ENCODE measurements at places on chromosomes 7 and 10.

DNA sequence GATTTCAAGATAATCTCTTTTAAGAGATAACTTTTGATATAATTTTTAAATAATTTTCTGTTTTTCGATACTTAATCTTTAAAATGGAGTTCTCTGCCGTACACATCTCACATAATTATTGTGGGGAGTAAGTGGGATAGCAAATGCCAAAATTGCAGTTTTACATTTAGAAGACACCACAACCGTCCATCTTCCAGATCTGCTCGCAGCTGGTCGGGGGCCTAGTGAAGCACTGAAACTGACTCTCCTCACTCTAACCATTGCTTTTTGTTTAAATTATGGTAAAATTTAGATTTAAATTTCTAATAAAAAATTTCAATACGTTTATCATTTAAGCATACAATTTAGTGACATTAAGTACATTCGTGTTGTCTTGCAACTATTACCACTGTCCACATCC, 94.2 kb downstream of the PRR15 start:
- no peak overlapping the region for H3K27ac ChIP-seq
- no peaks in the 10 kb centered on the region for H3K4me1 ChIP-seq
- no peaks in the 10 kb centered on the region for H3K27me3 ChIP-seq
- no peaks in the 10 kb centered on the region for H3K36me3 ChIP-seq
- no peak overlapping the region for H3K4me3 ChIP-seq

DNA sequence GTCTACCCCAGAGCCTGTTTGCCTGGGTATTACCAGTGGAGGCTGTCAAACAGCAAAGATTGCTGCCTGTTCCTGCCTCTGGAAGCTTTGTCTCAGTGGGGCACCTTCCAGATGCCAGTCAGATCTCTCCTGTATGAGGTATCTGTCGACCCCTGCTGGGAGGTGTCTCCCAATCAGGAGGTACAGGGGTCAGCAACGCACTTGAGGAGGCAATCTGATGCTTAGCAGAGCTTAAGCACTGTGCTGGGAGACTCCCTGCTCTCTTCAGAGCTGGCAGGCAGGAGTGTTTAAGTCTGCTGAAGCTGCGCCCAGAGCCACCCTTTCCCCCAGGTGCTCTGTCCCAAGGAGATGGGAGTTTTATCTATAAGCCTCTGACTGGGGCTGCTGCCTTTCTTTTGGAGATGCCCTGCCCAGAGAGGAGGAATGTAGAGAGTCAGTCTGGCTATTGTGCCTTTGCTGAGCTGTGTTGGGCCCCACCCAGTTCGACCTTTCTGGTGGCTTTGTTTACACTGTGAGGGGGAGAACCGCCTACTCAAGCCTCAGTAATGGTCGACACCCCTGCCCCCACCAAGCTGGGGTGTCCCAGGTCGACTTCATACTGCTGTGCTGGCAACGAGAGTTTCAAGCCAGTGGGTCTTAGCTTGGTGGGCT, 62.2 kb downstream of the PPP1R9A start:
- no peaks in the 10 kb centered on the region for H3K4me1 ChIP-seq
- no peak for DNase-seq
- H3K4me3 ChIP-seq, result no peak overlapping the region
- H3K27ac ChIP-seq, result no peak overlapping the region
- no peaks in the 10 kb centered on the region for H3K36me3 ChIP-seq

- H3K36me3 ChIP-seq, result peaks cover 92% of the 10 kb centered on the region
- H3K4me3 ChIP-seq, result no peak overlapping the region
- H3K27me3 ChIP-seq, result no peaks in the 10 kb centered on the region
- DNase-seq, result no peak
- no peaks in the 10 kb centered on the region for H3K4me1 ChIP-seq
- no peak overlapping the region for H3K27ac ChIP-seq
Observed at GRCh38 chr7:66953044-66953427, 32.0 kb downstream of the TMEM248 start.

DNA sequence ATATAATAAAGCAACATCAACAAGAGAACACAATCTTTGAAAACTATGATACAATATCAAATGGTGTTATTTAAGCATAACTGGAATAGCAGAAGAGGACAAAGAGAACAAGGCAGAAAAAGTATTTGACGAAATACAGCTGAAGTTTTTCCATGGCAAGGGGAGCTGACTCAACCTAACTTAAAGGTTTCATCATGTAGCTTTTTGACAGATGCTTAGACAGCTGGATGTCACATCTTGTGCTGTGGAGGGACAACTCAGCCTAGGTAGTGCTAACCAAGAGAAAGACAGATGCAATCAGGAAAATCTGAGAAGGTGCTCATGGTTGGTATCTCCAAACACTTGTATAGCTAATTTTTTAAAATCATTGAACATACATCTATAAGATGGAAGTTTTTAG, 208.2 kb downstream of the TFEC start:
- no peak overlapping the region for H3K27ac ChIP-seq
- no peak overlapping the region for H3K4me3 ChIP-seq
- DNase-seq, result no peak
- no peaks in the 10 kb centered on the region for H3K36me3 ChIP-seq
- no peaks in the 10 kb centered on the region for H3K4me1 ChIP-seq
- no peaks in the 10 kb centered on the region for H3K27me3 ChIP-seq

DNA sequence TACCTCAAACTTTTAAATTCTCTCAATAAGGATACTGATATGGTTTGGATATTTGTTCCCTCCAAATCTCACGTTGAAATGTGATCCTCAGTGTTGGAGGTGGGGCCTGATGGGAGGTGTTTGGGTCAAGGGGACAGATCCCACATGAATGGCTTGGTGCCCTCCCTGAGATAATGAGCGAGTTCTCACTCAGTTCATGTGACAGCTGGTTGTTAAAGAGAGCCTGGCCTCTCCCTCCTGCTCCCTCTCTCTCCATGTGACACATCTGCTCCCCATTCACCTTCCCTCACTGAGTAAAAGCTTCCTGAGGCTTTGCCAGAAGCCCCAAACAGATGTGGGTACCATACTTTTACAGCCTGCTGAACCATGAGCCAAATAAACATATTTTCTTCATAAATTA, 19.2 kb downstream of the ABCB4 start:
- no peaks in the 10 kb centered on the region for H3K36me3 ChIP-seq
- H3K4me3 ChIP-seq, result no peak overlapping the region
- H3K27me3 ChIP-seq, result no peaks in the 10 kb centered on the region

DNA sequence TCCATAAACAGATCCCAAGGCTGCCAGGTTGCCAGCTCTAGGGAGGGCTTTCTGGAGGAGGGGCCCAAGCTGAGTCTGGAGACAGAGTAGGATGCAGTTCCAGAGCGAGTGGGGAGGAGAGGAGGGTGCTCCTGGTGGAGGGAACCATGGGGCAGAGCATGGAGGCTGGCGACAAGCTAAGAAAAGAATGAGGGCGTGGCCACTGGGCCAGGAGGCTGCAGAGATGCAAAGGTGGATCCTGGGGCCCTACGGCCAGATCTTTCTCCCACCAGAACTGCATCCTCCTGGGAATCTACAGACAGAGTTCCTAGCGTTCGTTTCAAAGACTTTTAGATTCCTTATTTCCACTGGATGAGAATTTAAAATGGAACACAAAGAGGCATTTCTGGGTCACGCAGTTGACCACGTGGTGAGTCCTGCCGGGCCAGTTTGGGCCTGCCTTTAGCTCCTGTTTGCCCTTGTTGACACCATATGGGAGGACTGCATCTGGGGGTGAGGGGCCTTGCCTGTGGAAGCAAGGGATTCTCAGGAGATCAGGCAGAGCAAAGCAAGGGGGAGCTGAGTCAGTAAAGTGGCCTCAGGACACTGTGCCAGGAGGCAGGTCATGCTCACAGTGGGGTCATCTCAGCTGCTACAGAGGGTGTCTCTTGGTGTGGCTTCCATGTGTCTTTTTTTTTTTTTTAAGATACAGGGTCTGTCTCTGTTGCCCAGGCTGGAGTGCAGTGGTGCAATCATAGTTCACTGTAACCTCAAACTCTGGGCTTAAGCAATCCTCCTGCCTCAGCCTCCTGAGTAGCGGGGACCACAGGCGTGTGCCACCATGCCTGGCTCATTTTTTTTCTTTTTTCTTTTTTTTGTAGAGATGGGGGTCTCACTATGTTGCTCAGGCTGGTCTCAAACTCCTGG, 137.8 kb downstream of the SH3PXD2A start:
- no peaks in the 10 kb centered on the region for H3K36me3 ChIP-seq
- H3K27ac ChIP-seq, result no peak overlapping the region
- H3K4me3 ChIP-seq, result no peak overlapping the region
- DNase-seq, result peak; percentile 20

- H3K36me3 ChIP-seq, result peaks cover 50% of the 10 kb centered on the region
- no peak overlapping the region for H3K27ac ChIP-seq
- DNase-seq, result no peak
- peaks cover 18% of the 10 kb centered on the region for H3K4me1 ChIP-seq
Observed at GRCh38 chr10:6170638-6171037, 32.1 kb upstream of the PFKFB3 start.

GRCh38 chr10:76523791-76524351, 1092.4 kb downstream of the LRMDA start:
- no peaks in the 10 kb centered on the region for H3K4me1 ChIP-seq
- H3K27ac ChIP-seq, result no peak overlapping the region
- no peak for DNase-seq
- H3K27me3 ChIP-seq, result no peaks in the 10 kb centered on the region

DNA sequence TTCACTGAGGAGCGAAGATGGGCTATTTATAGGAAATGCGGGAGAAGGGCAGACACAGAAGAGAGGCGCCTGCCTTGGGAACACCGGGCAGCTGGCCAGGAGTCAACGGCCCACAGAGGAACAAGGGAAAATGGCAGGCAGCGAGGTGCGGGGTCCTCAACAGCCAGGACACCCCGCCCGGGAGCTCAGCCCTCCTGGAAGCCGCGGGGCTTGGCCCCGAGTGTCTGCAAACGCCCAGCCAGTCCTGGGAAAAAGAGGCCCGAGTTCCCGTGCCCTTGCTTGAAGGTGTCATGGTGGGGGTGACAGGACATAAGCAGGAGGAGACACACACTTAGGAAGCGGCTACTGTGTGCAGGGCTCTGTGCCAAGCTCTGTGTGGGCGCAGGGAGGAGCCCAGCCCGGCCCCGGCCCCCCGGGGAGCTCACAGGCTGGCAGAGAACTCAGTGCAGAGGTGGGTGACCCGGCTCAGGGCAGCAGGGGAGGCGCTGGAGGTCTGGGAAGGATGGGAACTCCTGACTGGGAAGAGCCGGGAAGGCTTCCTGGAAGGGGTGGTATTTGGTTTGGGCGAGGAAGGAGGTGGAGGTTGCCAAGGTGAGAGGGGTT, 79.9 kb downstream of the ELFN1 start:
- no peaks in the 10 kb centered on the region for H3K36me3 ChIP-seq
- no peak for DNase-seq
- peaks cover 53% of the 10 kb centered on the region for H3K27me3 ChIP-seq
- no peak overlapping the region for H3K4me3 ChIP-seq

DNA sequence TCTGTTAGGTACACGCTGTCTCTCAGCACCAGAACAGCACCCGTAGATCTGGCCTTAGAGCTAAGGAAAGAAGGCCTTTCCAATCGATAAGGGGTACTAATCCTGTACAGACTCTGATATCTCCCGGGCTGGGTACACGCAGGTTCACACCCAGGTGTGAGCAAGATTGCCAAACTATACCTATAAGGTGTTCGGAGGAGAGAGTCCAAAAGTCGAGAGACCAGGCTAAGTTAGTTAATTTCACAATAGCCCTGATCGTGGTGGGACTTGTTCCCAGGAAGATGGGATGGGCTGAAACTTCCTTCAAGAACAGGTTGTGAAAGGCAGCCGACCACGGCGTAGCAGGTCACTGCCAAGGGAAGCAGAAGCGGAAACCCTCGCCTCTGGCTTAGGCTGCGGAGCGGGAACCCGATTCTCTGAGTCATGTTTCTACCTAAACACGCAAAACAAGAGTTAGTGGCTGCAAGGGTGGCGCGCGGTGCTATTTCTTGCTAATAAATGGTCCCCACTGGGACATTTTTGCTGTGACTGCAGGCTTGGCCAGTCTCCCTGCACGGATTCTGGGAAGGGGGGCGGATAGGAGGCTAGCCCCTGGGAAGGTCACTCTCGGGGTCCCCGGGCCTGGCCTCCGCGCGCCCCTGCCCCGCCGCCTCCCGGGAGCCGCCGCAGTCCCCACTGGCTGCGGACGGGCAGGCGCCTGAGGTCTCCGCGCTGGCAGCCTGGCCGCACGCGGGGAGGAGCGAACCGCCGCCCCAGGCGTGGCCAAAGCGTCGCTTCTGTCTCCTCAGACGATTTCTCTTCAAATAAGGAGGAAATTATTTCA, 75.4 kb upstream of the PDSS1 start:
- peak; percentile 13 for DNase-seq
- peaks cover 24% of the 10 kb centered on the region for H3K27me3 ChIP-seq
- H3K27ac ChIP-seq, result no peak overlapping the region
- H3K4me3 ChIP-seq, result peak overlapping the region; percentile 17

DNA sequence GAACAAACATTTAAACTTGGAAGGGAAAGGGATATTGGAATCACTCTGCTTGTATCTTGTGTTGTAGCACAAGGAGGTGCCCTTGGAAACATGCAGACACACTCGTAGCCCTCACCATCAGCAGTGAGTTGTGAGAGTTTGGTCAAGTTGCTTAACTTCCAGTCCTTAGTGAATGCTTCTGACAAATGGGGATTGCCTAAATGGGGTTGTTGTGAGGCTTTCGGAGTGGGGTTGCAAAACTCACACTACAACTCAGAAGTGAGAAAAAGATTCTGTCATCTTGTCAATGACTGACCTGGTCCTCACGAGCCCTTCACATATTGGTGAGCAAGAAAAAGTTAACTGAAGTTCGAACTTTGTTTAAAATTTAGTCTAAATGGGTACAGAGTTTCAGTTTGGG, 29.0 kb upstream of the GSDME start:
- H3K4me3 ChIP-seq, result no peak overlapping the region
- no peaks in the 10 kb centered on the region for H3K36me3 ChIP-seq
- H3K27me3 ChIP-seq, result no peaks in the 10 kb centered on the region

Measured in K562 (cell line).